ENCODE measurements at places on chromosomes 1 and 21. TPM values are rescaled to one million over a fixed set of nuclear protein-coding genes. Genes with fewer than 3 reads are reported as not detected.

- no peak for DNase-seq
Observed at GRCh38 chr1:8988618-8988967, 37.6 kb downstream of the SLC2A7 start.

MLLT11 gene
- total RNA-seq = 1.7 TPM

- DNase-seq = peak; percentile 77
Observed at GRCh38 chr1:239899747-239900146, 191.9 kb upstream of the FMN2 start.

DNA sequence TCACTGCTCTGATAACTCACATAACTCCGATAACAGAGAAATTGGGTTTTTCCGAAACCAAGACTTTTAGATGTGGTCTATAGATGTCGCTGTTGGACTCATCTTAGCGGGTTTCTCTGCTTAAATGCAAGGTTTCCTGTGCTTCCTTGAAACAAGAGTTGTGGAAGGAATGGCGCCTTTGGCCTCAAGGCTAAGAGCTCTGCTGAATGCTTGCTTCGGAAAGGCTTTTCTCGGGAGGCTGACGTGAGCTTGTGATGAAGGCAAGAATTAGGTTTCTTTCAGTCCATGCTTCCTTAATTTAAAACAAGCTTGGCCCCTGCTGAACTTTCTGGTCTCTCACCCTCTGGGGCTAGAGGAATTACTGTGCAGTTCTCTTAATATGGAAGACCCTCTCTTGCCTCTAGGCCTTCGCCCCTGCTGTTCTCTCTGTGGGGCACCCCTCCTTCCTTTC, 113.5 kb downstream of the MAP3K21 start:
- DNase-seq = no peak

DNA sequence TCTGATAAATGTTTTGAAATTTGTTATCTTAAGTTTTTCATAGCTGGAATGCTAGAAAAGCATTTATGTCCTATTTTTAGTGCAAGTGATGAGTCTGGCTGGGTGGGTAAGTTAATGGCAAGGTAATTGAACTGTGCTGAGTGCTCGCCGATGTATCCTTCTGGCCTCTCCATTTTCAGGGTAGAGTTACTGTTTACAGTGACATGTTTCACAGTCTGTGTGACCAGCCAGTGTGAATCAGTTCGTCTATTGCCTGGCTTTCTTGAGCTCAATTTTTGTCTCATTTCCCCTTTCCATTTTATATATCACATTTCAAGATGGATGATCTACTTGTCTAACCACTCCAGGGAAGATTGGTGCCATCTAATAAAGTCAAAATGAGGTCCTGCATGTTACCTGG, 44.1 kb downstream of the ITSN1 start:
- no peak for DNase-seq

DNA sequence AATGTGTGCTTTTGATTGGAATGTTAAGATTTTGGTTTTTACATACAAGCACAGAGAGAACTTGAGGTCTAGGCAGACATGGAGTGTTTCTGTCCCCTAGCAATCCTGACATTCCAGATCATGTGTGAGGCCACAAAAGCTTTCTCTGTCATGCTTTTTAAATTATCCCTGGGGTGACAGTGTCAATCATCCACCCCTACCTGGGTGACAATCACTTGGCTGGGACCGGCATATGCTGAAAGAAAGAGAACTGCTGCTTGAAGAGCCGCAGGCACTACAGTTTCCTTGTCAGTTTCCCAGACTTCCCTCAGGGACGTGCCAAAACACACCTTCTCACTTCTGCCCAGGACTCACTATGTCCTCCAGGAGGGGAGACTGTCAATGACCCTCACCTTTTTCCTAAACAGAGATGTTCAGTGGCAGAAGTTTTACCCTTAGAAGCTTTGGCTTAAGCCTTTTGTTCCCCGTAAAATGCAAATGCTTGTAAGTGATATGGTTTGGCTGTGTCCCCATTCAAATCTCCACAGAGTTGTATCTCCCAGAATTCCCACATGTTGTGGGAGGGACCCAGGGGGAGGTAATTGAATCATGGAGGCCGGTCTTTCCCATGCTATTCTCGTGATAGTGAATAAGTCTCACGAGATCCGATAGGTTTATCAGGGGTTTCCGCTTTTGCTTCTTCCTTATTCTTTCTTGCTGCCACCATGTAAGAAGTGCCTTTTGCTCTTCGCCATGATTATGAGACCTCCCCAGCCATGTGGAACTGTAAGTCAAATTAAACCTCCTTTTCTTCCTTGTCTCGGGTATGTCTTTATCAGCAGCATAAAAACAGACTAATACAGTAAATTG, 217.4 kb downstream of the FGGY start:
- DNase-seq = no peak

- DNase-seq = no peak
Observed at GRCh38 chr1:90434460-90434859, 282.6 kb downstream of the BARHL2 start.

DNA sequence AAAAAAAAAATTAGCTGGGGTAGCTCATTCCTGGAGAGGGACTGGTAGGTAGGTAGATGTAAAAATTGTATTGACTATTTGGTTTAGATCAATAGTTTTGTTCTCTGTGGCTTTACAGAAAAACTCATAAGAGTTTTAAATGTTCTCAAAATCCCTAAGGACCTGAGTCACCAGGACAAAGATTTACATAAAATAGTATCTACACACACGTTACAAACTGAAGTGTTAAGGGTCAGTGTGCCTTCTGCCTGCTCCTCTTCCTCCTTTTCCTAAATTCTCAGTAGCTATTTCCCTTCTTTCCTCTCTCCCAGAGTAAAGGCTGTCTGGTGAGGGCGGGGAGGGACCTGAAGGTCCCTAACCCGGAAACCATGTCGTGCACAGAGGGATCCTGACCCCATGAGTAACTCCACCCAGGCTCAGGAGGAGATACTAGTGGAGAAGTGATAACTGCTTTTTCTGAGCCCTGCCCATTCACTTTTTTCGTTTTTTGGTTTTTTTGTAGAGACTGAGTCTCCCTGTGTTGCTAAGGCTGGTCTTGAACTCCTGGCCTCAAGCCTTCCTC, 8.1 kb downstream of the PLEKHM2 start:
- no peak for DNase-seq

GRCh38 chr1:157193702-157194391, 55.7 kb upstream of the ETV3 start:
- DNase-seq = peak; percentile 92

ZNF496 gene
- total RNA-seq = 34.1 TPM

Data from esophagus muscularis mucosa (tissue), 4 donors.